ENCODE measurements at places on chromosomes 11 and 22.

DNA sequence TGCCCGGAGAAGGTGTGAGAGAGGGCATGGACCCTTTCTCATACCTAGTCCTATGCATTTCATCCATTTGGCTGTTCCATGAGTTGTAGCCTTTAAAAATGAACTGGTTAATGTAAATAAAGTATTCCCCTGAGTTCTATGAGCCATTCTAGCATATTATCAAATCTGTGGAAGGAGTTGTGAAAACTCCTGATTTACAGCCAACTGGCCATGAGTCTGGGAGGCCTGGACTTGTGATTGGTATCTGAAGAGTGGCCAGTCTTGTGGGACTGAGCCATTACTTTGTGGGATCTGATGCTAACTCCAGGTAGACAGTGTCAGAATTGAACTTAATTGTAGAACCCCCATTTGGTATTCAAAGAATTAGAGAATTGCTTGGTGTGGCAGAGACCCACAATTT lies 48.4 kb downstream of the FAM118A start:
- no peak for DNase-seq

DNA sequence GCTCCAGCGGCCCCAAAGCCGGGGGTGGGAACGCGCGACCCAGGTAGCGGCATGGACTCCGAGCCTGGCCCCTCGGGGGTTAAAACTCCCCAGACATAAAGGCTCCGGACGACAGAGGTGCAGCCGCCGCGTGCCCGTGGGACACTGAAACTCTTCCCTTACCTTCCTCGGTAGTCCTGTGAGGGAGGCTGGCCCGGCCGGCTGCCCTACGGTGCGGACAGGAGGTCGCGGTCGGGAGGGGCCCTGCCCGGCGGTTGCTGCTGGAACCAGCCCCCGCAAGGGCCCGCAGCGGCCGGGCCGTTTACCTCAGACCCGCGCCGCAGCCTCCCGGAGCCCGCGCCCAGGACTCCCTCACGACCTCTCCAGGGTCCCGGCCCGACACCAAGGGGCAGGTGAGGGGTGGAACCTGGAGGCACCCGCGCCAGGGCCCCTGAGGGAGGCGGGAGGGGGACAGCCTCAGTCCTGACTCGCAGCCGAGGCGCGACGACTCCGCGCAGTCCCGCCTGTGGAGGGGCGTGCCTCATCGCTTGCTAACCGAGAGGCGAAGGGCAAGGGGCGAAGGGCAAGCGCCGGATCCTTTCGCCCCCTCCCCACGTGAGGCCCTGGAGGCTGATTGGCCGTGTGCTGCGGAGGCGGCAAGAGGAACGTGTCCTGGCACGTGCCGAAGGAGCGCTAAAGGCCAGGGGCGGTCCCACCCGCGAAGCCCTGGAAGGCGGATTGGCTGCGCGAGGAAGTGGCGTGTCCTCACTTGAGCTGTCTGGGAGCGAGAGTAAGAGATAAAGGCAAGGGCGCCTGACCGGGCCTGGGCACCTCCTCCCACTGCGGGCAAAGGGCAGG lies at the start of gene UPB1:
TSS of gene UPB1 (plus strand) at position 805 of the 837 bp plus-strand sequence. CDS start 72 bp downstream, outside the sequence.
- DNase-seq: no peak

GRCh38 chr11:27416568-27417176 lies 53.7 kb upstream of the CCDC34 start:
- DNase-seq: no peak

GRCh38 chr11:16047073-16047472 lies 309.3 kb downstream of the SOX6 start:
- DNase-seq: no peak

DNA sequence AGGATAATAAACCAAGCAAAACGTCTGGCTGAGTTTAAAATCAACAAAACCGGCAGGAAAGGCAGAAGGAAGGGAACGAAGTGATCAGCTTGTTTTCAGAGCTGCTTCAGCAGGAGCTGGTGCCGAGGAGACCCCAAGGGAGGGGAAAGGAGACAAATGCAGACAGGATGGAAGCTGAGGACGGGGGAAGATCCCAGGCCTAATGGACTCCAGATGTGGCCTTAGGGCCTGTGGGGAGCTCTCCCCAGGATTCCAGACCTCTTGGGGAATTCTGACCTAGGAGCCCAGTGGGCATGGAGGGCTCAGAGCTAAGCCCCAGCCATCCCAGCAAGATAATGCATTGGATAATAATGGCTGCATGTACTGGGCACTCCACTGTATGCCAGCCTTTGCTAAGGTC lies 211.4 kb upstream of the NARS2 start:
- no peak for DNase-seq

DNA sequence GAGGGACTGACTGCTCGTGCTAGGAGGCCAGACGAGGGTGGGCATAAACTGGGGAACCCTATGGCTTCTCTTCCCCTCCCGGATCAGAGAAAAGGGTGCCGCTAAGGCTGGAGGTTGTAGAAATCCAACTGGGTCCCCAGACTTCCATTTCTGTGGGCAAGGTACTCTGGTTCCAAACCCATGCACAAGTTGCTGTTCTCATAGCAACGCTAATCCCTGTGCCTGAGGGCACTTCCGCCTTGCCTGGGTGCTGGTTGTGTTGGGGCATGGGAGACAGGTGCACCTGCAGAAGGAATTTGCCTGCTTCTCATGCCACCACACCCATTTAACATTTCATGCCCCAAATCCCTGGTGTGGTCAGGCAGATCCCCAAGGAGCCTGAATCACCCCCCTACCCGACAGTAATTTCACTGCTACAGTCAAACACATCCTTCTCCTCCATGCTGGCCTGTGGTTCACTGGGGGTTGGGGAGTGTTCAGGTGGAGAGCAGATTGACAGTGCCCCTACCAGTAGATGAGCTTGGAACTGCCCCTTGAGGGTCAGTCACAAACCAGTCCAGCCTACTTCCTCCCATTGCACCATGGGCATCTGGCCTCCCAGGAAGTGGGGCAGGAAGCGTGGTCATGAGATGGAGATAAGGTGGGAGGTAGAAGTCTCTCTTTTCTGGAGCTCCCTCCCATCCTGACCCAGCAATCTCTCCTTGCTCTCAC lies 1.2 kb downstream of the C2CD2L start:
- DNase-seq: no peak

- DNase-seq: no peak
Observed at GRCh38 chr11:46249938-46250744, 27.3 kb upstream of the CREB3L1 start.

DNA sequence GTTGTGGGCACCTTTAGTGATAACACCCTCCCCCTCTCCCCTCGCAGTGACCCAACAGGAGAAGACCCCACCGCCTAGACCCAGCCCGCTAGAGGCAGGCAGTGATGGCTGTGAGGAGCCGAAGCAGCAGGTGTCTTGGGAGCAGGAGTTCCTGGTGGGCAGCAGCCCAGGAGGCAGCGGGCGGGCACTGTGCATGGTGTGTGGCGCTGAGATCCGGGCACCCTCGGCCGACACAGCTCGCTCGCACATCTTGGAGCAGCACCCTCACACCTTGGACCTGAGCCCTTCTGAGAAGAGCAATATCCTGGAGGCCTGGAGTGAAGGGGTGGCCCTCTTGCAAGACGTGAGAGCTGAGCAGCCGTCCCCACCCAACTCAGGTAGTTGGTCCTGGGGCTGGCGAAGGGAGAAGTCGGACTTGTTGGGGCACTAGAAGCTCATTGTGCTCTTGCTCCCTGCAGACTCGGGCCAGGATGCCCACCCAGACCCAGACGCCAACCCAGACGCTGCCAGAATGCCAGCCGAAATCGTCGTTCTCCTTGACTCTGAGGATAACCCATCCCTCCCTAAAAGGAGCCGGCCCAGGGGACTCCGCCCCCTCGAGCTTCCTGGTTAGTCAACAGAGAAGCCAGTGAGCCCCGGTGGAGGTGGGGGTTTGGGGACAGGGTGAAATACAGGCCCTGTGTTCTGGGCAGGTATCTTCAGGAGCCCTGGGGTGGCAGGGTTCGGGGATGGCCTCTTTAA lies 4.7 kb downstream of the SPINDOC start:
- no peak for DNase-seq

- peak; percentile 70 for DNase-seq
Observed at GRCh38 chr11:111428113-111428876, 49.2 kb upstream of the POU2AF1 start.

- DNase-seq: no peak
Observed at GRCh38 chr11:61539006-61539405, 30.5 kb downstream of the LRRC10B start.

- DNase-seq: peak; percentile 40
Observed at GRCh38 chr22:30821863-30822215, 127.2 kb downstream of the OSBP2 start.

GRCh38 chr22:20857247-20857643 lies 1.4 kb downstream of the PI4KA start:
- no peak for DNase-seq

DNA sequence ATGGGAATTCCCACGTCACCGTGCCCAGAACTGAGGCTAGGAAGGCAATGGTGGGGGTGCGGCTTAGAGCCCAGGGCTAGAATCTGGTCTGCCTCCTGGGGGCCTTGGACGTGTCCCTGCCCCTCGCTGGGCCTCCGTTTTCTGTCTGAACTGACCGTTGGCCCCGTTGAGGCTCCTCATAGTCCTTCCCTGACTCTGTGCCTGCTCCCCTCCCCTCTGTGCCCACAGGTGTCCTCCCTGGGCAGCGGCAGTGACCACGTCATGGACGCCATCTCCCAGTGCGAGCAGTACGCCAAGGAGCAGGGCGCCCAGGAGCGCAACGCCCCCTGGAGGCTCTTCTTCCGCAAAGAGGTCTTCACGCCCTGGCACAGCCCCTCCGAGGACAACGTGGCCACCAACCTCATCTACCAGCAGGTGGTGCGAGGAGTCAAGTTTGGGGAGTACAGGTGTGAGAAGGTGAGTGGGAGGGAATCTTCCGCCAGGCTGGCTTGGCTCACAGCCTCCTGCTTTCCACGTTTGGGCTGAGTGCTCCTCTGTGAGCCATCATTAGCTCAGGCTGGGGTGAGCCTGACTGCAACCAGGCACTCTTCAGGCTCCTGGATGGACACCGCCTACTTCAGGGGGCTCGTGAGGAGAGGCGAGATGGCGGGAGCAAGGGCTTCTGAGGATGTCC lies 63.9 kb downstream of the MYO7A start:
- DNase-seq: no peak

DNA sequence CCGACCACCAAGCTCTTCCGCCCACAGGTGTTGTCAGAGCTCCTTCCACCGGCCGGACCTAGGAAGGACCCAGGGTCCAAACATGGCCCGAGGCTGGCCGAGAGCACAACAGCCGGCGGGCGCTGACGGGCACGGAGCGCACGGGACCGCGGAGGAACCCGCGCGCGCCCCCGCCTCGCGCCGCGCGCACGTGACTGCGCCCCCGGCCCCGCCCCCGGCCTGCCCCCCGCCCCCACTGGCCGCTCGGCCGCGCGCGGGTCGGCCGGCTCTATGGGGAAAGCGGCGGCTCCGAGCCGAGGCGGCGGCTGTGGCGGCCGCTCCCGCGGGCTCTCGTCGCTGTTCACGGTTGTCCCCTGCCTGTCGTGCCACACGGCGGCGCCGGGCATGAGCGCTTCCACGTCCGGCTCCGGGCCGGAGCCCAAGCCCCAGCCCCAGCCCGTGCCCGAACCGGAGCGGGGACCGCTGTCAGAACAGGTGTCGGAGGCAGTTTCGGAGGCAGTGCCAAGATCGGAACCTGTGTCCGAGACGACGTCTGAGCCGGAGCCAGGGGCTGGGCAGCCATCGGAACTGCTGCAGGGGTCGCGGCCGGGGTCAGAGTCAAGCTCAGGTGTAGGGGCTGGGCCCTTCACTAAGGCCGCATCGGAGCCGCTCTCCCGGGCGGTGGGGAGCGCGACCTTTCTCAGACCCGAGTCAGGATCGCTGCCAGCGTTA lies at the start of gene OSBP2:
TSS of gene OSBP2 (plus strand) at position 235 of the 711 bp plus-strand sequence. CDS start at position 271, 36 bp downstream.
- no peak for DNase-seq

- no peak for DNase-seq
Observed at GRCh38 chr22:23398701-23399366, 181.3 kb downstream of the IGLL1 start.

DNA sequence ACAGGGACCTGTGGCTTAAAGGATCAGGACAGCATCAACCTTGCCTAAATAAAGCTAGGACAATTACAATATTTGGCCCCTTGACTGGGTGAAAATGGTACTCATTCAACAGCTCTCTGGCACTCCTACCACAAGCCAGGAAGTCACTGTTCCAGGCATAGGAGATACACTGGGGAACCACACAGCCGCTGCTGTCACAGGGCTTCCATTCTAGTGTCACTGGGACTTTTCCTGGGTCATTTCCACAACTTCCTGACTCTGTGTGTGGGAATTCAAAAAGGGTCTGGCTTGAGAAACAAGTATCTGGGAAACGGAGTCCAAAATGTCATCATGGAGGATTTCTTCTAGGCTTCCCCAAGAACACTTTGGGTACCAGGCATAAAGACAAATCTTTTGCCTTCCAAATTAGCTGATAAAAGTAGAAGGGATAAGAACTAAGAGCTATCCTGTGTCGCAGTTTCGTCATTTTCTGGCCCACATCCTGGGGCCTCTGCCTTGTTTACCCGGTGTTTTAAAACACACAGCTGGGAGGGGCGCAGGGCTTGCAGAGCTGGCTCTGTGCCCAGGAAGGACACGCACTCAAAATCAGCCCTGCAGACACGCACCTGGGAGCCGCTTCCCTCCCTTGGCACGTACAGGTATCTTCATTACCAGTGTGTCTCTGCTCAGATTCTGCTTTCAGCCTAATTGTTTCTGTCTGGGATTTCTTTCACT lies 38.0 kb downstream of the TMEM45B start:
- DNase-seq: no peak

DNA sequence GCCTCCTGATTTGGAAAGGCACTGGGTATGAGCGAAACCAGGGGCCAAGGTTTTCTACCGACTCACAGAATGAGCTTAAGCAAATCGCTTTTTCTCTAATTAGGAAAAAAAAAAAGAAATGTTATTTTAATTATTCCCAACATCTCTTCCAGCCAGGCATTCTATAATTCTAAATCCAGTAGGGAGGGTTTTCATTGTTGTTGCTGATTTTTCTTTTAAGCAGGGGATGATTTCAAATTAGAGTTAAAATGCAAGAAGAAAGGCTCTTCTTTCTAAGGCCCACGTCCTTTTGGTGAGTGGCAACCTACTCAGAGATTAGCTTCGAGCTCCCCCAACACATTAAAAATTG lies 8.9 kb downstream of the MYH9 start:
- no peak for DNase-seq
